GM18507 (cell line): ENCODE measurements at places on chromosomes 7 and 10.

DNA sequence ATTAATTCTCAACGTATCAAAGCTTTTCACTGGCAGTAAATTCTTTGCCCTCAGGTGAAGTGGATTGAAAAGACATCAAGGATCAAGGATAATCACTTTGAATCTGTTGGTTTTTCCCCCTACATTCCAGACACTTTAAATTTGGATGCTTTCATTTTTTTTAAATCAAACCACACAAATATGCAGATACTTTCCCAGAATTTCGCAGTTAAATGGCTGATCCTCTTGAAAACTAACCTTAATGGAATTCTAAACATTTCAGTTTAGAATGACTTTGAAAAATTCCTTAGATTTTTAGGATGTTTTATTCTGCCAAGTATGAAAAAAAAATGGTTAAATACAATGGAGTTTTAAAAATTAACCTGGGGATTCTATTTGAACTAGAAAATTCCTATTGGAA lies 325.9 kb downstream of the GFRA1 start:
- DNase-seq = no peak

DNA sequence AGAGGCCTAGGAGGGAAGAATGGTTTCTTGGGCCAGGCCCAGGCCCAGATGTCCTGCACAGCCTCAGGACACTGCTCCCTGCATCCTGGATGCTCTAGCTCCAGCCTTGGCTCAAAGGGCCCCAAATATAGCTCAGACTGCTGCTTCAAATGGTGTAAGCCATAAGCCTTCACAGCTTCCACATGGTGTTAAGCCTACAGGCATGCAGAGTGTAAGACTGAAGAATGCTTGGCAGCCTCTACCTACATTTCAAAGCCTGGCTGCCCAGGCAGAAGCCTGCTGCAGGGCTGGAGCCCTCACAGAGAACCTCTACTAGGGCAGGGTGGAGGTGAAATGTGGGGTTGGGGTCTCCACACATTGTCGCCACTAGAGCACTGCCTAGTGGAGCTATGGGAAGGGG lies 118.1 kb downstream of the TPK1 start:
- no peak for DNase-seq

DNA sequence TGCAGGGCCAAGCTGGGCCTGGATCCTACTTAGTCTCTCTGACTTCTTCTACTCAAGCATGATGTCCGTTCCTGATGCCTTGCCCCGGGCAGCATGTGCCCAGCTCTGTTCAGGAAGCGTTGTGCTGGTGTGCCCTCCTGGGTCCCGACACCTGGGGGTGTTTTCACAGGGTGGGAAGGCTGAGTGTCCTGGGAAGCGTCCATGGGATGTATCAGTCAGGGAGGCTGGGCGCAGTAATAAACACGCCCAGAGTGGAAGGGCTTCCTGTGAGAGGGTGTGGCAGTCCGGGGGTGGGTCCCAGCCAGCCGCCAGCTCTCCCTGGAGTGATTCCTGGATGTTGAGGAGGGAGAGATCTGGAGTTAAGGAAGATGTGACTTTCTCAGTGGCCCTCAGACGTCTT lies 29.0 kb downstream of the FOXK1 start:
- DNase-seq = no peak

- DNase-seq = no peak
Measured at GRCh38 chr10:34184397-34184796, 630.7 kb downstream of the PARD3 start.

DNA sequence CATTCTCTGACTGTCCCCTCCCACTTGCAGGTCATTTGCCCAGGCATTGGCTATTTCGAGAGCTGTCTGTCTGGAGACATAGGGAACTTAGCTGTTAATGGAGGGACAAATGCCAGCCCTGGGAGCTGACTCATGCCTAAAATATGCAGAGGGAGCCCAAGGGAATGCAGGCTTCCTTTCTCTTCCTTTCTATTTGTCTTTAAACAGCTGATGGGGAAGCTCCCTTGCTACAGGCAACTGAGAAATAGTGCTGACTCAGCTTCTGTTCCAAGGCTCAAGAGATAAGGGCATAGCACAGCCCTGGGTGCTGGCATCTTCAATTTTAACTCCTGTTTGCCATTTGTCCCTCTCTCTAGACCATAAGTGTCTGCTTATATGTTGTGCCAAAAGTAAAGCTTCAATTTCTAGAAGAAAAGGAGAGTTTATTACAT lies 82.7 kb upstream of the C1GALT1 start:
- DNase-seq = no peak

DNA sequence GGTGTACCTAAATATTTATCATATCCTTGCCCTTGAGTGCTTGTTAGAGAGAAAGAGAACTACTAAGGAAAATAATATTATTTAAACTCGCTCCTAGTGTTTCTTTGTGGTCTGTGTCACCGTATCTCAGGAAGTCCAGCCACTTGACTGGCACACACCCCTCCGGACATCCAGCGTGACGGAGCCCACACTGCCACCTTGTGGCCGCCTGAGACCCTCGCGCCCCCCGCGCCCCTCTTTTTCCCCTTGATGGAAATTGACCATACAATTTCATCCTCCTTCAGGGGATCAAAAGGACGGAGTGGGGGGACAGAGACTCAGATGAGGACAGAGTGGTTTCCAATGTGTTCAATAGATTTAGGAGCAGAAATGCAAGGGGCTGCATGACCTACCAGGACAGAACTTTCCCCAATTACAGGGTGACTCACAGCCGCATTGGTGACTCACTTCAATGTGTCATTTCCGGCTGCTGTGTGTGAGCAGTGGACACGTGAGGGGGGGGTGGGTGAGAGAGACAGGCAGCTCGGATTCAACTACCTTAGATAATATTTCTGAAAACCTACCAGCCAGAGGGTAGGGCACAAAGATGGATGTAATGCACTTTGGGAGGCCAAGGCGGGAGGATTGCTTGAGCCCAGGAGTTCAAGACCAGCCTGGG lies 11.4 kb downstream of the SERPINE1 start:
- DNase-seq = no peak

DNA sequence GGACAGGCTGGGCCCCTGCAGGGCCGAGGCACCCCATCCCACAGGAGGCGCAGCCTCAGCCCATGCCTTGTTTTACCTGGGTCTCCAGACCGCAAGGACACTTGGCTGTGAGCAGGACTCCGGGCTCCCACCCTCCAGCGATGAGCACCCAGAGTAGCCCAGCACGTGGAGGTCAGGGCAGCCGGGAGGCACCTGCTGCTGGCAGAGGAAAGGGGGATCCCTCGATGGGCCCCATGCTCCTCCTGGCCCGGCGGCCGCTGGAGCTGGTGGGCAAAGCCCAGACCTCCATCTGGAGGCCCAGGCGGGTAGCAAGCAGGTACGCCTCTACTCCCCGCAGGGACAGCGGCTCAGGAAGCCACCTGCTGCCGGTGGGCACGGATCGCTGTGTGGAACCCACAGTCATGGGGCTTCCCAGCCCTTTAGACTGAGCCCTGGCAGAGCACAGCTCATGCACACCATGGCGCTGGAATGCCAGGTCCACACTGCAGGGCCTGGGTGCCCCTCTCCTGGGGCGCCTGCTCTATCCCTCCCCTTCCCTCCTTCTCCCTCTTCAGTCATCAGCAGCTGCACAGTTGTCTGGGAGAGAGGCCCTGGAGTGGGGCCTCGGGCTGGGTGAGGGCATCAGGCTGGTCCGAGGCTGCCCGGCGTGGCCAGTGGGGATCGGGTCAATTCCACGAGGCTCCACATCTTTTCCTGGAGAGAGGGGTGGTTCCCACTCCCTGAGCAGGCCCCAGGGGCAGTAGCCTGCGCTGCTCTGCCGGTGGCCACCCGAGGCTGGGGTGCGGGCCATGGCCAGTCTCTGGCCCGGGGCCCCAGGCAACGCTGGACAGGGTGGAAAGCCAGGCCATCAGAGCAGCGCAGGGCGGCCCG lies 65.7 kb downstream of the PWWP2B start:
- no peak for DNase-seq

DNA sequence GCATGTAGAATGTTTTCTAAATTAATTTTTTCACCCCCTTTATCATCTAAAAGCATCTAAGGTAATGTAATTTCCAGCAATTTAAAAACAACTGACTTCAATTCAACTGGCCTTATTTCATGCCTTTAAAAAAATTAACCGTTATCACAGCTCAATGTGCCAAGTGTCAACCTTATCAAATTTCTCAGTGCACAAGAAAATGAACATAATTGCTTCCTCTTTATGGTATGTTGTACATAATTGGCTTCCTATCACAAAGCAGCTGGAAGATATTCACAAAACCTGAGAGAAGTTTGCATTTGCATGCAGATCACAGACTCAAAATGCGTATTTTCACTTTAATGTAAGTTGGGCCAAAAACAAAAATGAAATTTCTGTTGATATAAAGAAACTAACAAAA lies 966.4 kb downstream of the GRM8 start:
- no peak for DNase-seq

DNA sequence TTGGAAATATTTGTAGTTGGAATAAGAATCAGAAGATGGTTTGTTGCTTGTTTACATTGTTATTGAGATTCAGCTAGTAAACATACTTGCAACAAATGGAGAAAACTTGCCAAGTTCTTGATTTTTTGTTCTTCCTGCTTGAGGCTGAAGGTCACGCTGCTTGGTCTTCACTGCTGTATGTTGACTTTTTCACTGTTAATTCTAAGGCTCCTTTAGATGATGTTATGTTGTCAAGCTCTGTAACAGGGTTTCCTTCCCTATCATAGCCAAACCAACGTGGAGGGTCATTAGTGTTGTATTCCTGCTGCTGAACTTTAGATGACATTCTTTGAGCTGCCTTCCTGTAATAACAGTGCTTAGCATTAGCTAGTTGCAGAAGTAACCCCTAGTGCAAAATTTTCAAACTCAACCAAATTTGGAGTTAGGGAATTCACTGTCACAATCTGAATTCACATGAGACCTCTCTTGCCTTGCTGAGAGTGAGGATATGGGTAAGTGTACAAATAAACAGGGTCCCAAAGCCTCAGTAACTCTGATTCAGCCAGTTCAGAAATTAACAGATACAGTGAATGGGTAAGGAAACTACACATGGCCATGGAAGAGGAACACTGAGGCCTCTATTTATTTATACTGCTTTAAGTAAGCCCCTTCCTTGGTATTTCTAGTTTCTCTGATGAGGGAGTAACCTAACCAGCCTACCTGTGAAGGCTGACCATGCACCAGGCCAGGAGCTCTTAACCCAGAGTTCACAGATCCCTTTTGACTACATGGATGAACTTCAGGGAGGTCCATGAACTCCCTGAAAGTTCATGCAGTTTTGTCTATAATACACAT lies 64.6 kb downstream of the FAM185A start:
- DNase-seq = no peak

DNA sequence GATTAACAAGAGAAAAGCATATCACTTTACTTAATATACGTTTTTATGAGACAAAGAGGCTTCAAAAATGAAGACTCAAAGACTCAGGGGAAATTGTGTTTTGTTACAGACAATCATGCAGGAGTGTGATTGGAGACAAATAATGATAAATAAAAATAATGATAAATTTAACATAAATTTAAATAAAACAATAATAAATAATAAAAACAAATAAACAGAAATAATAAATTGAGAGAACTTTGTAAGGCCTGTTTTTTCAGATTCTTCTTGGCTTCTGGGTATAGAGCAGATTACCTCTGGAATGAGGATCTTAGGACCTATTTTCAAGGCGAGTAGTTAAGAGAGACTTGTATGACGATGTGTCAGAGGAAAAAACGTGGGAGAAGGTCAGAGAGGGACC lies 271.4 kb upstream of the POT1 start:
- DNase-seq = no peak

- DNase-seq = no peak
Measured at GRCh38 chr10:42988517-42989395, 88.1 kb upstream of the RET start.

- DNase-seq = no peak
Measured at GRCh38 chr10:123272171-123272570, 118.0 kb downstream of the BUB3 start.

GRCh38 chr7:1288996-1289551 lies 56.4 kb downstream of the UNCX start:
- no peak for DNase-seq

DNA sequence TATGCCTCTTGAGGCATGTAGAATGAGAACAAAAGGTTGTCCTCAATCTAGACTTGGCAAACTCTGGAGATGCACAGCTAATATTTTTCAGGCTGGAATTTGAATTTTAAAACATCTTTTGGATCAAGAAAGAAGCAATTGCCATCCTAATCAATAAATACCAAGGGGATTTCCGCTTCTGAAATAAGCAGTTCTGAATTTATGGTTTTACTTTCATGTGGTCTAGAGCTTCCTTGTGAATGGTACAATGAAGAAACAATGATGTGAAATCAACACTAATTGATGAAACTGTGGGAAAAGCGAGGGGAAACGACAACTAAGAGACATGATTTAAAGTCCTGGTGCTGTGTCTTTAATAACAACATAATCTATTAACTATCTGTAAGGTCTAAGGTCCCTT lies 1202.7 kb downstream of the SORCS3 start:
- no peak for DNase-seq

DNA sequence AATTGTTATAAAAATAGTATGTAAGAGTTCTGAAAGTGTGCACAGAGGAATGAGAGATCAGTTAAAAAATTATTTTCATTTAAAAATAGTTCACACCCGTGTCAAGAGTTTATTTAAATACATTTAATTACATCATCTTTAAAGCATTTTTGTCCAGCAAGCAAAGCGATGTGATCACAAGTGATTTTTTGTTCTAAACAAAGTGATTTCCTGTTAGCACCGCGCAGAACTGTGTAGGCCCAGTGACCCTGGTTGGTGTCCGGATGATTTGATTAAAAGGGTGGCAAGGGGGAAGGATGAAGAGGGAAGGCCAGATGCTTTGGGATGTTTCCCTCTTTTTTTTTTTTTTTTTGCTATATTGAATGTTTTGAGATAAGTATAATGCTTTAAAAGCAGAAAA lies 227.8 kb upstream of the PITRM1 start:
- DNase-seq = no peak

GRCh38 chr7:37786741-37787569 lies 61.4 kb upstream of the NME8 start:
- DNase-seq = no peak

DNA sequence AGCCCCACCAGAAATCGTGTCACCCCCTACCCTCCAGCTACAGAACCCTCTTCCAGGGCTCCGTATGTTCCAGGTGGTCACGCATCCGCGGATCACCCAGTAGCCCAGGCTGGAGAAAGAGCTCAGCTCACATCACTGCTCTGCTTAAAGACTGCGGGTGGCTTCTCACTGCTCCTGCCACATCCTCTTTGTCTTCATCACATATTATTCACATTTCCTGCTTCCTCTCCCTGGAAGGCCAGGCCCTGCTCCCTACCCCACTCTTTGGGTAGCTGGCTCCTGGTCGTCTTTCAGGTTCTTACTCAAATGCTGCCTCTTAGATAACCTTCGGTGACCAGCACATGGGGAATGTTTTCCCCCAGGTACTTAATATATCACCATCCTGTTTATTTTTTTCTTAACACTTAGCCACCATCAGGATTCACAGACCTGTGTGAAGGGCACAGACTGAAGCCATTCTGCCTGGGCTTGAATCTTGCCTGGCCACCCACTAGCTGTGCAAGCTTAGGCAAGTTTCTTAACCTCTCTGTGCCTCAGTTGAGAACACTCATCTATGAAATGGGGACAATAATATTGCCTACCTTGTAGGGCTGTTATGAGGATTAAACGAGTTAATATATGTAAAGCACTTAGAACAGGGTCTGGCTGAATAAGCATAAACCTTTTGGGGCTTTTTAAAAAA lies 307.8 kb downstream of the PRPF18 start:
- no peak for DNase-seq

GRCh38 chr7:148811892-148812291 lies 72.2 kb downstream of the EZH2 start:
- DNase-seq = no peak
